ENCODE measurements at places on chromosomes 12 and 14.

GRCh38 chr12:1768615-1769014 lies 51.8 kb upstream of the LRTM2 start:
- DNase-seq, result no peak

DNA sequence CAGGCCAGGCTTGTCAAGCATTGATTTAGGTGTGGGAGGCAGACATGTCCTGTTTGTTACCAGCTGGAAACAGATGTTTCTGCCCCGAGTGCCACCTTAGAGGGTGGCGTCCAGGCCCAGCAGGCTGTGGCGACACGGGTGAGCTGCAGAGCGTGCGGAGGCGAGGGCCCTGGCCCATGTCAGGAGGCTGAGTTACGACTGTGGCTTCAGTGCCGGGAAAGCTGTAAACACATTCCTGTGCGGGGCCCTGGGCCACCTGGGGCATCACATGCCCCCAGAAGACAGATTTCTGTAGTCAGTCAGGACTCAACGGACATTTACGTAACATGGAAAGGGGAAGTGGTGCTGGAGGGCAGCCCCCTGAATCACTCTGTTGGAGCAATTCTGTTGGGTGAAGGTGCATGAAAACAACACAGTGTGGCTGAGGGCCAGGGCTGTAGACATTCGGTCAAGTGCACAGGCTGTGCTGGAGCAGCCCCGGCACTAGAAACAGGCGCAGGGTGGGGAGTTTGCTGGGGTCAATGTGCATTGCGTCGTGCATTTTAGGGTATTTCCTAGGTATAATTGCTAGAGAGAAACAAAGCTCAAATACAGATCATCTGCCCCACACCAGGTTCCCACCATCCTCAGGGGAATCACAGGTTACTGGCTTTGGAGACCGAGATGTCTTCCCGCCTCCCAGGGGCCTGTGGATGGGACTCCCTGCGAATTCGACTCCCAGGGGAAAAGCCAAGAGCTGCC lies 291.8 kb downstream of the TMEM121 start:
- DNase-seq, result no peak

GRCh38 chr14:32185097-32185496 lies 16.7 kb upstream of the RNU6-7 start:
- DNase-seq, result no peak

DNA sequence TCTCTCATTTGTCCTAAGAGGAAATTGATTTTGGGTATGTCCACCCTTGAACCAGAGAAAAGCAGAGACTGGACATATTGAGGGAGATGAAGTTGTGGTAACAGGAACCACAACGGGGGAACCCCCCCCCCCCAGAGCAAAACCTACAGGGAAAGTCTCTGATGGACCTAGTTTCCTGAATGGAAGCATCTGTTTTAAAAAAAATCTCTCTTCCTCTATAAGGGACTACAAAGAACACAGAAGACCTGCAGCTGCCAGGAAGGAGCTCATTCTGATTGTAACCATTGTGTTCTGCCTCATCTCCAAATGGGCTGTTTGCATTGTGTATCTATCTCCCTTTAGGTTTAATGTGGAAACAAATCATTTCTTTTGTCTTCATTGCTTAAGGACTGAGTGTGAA lies 13.4 kb downstream of the C1S start:
- DNase-seq, result no peak

GRCh38 chr12:79652521-79652920 lies 38.2 kb downstream of the PAWR start:
- DNase-seq, result no peak

DNA sequence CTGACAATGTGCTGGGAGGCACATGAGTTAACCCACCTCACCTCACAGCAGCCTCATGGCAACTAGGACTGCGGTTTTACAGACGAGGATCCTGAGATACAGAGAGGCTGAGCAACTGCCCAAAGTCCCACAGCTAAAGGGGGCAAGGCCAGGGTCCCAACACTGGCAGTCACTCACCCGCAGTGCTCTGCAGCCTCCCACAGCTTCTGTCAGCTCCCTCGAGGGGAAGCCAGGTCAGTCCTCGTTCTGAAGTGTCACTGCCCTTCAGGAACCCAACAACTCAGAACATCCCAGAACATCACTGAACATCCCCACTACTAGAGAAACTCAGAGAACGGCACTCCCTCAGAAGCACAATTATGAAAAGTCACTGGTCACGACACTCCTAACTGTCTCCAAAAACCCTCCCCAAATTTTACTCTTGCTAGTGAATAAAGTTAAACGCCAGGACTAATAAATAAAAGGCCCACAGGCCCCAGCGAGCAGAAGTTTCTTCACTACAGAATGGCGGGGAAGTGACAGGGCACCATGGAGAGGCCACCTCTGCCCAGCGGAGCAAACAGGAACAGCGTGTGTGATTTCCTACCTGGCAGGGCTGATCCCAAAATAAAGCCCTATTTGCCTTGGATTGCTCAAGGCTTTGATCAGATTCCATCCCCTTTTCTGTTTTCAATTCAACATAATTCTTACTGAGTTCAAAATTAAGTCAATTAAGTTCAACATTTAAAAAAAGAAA lies 75.1 kb downstream of the TTC7B start:
- no peak for DNase-seq

DNA sequence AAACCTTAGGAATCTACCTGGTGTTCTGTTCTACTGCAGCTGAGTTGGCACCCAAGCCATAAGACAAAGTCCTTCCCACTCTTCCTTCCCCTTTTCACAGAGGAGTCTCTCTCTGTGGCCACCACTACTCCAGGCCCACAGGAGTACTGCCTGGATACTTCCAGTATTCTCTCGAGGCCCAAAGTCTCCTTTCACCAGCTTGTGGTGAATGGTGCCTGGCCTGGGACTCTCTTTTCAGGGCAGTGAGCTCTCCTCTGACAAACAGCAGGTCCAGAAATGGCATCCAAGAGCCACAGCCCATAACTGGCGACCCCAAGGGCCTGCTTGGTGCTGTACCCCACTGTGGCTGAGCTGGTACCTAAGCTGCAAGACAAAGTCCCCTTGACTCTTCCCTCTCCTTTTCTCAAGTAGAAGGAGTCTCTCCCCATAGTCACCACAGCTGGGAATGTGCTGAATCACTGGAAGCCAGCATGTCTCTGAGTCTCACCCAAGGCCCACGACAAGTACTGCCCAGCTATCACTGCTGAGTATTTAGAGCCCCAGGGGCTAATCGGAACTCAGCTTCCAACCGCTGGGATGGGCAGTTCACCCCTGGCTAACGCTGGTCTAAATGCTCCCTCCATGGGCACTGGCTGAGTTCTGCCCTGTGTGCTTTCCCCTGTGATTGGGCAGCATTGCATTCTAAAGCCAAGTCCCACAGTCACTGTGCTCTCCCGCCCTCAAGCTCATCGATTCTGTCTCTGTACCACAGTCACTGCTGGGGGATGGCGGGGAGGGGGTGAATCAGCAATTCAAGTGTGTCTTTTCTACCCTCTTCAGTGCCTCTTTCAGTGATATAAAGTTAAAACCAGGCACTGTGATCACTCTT lies 6.1 kb downstream of the A2ML1 start:
- DNase-seq, result no peak

- DNase-seq, result no peak
Measured at GRCh38 chr12:85041395-85041794, 5.2 kb downstream of the LRRIQ1 start.

DNA sequence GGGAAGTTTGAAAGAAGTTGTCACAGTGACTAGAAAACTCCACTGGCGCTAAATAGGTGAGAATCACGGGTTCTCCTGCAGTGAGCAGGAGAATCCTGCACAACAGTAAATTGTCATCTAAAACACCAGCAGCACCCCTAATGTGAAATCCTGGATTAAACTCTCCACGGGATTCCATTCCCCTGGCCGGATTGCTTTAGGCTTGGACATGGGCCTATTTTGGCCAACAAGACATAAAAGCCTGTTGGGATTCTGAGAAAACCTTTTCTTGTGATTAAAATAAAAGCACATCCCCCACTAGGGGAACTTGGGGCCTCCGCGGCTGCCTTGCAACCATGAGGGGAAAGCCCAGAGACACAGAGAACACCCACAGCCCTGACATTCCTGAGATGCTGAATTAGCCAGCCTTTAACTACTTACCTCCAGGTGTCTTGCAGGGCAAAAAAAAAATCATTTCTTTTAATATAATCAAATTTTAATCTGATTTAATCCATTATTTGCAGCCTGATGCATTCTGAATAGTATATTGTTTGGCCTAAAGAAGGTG lies 21.0 kb upstream of the TSPAN11 start:
- DNase-seq, result no peak

GRCh38 chr14:102363182-102363943 lies 622 bp downstream of the TECPR2 start:
- DNase-seq, result peak; percentile 10

DNA sequence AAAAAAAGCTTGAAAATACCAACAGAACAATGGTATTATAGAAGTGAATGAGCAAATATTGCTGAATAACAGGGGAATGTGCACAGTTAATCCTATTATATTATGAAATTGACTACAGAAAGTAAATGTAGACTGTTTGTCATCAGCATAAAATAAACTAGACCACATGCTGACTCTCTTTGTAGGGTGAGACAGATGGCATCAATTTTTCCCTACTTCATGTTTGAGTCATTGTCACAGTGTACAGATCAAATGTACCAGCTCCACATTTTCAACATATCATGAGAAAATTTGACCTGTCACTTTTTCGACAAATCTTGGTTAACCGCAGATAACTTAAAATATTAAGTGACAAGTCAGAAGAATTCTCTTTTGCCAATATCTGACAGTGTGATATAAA lies 421.0 kb downstream of the RPL10L start:
- DNase-seq, result no peak

GRCh38 chr12:90841336-90841735 lies 113.6 kb downstream of the CCER1 start:
- DNase-seq, result no peak

GRCh38 chr14:51926449-51926848 lies 62.9 kb upstream of the RTRAF start:
- no peak for DNase-seq

DNA sequence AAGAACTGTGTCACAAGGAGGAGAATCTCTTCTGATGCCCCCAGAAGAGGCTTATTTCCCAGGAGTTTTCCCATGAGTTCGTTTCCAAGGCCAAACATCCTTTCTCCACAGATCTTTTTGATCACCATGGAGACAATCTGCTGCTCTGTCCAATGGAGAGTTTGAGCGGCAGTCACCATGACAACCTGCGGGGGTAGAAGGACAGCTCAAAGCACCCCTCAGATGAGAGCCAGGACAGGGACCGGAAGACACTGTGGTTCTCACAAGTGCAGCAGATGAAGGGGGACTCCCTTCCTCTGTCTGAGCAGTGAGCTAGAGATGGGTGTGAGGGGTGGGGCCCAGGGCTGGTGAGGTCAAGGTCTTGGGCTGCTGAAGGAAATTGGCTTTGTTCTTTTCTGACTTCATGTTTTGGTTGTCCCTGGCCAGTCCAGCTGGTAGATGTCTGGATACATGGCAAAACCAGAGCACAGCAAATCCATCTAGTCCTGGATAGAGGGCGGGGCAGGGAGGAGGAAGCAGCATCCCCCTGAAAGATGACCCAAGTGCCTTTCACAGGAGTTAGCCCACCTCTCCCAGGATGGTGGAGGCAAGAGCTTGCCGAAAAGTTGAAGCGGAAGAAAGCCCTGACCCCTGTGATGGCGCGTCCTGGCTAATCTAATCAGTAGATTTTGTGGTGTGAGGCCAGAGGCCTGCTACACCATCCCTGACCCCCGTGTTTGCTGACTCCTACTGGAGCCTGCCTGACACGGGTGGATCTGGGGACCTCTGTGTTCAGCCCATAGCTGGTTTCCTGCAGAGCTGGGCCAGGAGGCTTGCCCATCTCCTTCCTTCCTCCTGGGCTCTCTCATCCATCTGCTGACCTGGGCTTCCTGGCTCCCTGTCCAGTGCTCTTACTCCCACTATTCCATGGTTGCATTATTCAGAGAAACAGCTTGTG lies 24.4 kb downstream of the DHRS2 start:
- DNase-seq, result peak; percentile 11

DNA sequence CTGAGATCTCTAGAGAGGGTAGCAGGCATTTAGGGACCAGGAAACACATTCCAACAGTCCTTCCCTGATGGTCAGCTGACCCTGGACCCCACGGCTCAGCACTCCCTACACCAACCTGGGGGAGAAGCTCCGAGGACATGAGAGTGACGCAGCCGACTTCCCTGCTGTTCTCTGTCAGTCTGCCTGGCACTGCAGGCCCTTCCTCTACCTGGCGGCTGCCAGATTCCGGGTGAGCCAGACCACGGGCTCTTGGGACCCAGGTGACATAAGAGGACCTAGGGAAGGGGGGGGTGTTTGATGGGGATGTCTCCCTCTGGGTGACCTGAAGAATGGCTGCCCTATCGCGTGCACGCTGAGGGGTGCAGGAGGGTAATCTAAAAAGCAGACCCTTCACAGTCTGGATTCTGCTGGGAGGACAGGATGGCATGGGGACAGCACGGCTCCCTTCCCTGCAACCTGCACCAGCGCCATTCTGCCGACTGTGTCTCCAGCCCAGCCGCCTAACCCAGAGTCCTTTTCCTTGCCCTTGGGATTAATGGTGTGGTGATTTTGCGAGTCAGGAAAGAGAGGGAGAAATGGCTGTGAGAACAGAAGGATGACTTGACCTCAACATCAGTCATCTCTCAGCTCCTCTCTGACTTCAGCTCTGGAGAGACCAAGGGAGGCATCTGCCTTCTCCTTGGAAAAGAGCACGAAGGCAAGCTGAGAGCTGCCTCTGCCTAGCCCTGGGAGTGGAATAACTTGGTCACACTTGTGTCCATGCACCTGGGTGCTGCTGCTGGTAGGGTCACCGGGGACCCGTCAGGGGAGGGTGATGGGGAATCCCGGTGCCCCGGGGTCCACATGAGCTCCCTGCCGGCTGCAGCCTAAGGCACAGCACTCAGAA lies 158.5 kb downstream of the CALM1 start:
- DNase-seq, result no peak

- no peak for DNase-seq
Measured at GRCh38 chr12:60180298-60180697, 584.5 kb downstream of the SLC16A7 start.

DNA sequence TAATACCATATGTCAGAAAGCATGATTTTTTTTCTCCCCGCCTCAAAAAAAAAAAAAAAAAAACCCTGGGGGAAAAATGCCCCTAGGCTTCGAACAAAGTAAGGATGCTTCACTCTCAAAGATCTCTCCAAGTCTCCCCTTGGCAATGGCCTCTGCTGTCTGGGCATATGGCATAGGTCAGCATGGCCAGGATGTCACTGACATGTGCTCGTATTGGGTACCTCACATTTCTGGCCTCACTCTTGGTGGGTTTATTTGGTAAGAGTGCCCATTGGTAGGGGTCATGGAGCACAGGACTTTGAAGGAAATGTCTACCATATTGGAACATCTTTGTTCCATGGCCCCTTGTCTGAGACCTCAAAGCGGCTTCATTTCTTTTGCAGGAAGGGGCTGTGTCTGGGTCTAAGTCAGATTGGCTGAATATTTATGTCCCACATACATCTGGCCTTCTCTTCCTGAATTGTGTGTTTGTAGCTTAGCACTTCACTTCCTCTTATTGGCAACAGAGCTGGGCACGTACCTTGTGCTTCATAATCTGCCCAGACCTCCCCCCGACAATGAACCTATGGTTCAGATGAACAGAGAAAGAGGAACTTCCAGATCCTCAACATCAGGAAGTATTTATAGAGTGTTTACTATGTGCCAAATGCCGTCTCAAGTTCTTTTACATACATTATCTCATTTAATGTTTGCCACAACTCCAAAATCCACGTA lies 36.3 kb upstream of the OAS1 start:
- DNase-seq, result no peak

- no peak for DNase-seq
Measured at GRCh38 chr14:61329478-61330051, 8.2 kb downstream of the PRKCH start.

GRCh38 chr12:121634836-121635235 lies 8.5 kb downstream of the ORAI1 start:
- no peak for DNase-seq

GRCh38 chr14:33118668-33119067 lies 180.0 kb downstream of the NPAS3 start:
- no peak for DNase-seq

- no peak for DNase-seq
Measured at GRCh38 chr14:58884442-58884841, 246.7 kb downstream of the DACT1 start.

All from activated gamma-delta T cell treated with Interleukin-2 at 50 U/mL for 16 hours (primary cell).